CD4-positive, alpha-beta T cell treated with Interleukin-6 at 100 ng/mL for 8 hours (primary cell): ENCODE measurements at places on chromosomes 5 and 9.
A peak's percentile ranks its signal among the peaks of the same experiment; 100 is the strongest.

GRCh38 chr5:27769748-27770402 is 731.5 kb upstream of the CDH9 start:
- no peak for DNase-seq

DNA sequence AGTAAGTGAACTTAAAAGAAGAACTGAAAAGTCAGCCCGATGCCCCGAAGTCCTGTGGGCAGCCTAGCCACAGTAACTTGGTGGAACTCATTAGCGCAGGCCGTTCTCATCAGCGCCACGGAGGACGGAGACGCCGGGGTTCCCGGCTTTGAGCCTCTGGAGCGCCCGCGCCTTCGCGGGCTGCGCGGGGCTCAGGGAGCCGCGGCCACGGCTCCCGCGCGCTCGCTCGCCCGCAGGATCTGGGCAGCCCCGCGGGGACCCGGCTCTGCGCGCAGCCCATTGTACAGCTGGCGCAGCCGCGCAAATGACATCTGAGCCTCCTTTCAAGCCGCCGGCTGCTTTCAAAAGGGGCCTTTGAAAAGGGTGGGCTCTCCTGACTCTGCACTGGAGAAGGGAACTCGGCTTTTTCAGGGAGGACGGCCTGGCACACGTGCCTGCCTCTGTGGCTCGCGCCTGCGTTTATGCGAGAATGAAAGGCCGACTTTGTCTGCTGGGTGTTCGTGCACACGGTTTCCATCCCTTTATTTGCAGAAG is 40.7 kb downstream of the TLR4 start:
- no peak for DNase-seq

GRCh38 chr5:54581831-54582548 is 64.4 kb downstream of the SNX18 start:
- DNase-seq: no peak

DNA sequence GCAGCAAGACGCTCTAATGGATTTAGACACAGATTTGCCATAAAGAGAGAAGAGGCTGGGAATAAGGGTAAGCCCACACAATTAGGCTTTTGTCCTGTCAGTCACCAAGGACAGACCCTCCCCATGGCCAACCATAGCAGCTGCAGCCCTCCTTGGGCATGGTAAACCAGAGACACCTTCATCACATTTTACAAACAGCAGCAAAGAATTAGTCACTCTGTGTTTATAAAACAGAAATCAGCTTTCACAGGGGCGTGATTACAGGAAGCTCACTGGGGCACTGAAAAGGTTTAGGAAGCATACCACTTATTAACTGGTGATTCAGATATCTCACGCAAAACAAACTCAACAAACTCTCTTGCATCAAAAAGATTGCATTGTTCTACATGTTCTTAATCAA is 37.3 kb upstream of the ZNF622 start:
- no peak for DNase-seq

- no peak for DNase-seq
These were observed 308.1 kb downstream of the LRRC70 start for GRCh38 chr5:62886603-62887315.

DNA sequence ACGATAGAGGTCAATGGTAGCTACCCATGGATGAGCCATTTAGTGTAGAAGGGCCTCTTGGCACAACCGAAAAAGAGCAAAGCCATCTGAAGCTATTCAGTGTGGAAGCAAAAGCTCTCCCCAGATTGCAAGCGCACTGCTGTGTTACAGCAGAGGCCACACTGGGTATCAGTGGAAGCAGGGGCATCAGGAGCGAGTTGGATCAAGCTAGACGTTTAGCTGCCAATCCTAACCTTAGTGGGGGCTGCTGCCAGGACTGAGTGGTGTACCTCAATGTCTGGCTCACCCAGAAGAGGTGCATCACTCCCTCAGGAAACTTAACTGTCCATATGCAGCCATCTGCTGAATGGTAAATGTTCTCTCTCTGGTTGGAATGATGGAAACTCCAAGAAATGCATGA is 44.5 kb downstream of the RAPGEF1 start:
- DNase-seq: no peak

DNA sequence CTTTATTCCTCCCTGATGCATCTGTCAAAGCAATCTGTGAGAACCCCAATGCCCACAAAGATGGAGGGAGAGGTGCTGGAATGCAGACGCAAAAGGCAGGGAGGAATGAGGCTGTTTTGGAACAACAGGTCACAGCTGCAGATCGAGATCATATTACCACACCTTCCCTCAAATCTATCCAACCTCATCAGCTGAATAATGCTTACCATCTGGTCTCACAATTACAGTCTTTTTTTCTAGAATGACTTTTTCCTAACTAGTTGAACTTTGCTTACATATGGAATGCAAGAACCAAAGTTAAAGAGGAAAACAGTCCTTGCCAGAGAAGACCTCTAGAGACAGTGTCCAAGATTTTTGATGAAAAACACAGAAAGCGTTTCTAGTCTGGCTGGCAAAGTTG is 158.1 kb downstream of the LPAR1 start:
- no peak for DNase-seq

GRCh38 chr5:99721506-99721905 is 792.7 kb upstream of the CHD1 start:
- no peak for DNase-seq

GRCh38 chr5:139651853-139652787 is 4.0 kb downstream of the CXXC5 start:
- DNase-seq: peak; percentile 21

- DNase-seq: no peak
These were observed 141.0 kb downstream of the PBX3 start for GRCh38 chr9:125888211-125888610.

DNA sequence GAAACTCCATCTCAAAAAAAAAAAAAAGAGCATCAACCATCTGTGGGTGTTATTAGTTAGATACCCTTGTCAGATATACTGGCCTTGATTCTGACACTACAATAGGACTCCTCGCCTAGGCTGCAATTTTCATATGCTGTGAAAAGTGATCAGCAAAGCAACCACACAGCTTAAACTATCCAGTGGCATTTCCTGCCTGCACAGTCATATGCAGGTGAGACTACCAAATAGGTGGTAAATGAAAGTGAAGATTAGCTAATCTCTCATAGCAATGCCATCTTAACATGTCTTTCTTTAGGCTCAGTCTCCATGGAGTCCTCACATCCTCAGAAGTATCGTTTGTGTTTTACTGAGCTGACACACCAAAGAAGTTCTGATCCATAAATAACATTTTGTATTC is 40.8 kb downstream of the GRAMD2B start:
- DNase-seq: peak; percentile 10

GRCh38 chr5:95907740-95908706 is 53.6 kb downstream of the ELL2 start:
- no peak for DNase-seq

DNA sequence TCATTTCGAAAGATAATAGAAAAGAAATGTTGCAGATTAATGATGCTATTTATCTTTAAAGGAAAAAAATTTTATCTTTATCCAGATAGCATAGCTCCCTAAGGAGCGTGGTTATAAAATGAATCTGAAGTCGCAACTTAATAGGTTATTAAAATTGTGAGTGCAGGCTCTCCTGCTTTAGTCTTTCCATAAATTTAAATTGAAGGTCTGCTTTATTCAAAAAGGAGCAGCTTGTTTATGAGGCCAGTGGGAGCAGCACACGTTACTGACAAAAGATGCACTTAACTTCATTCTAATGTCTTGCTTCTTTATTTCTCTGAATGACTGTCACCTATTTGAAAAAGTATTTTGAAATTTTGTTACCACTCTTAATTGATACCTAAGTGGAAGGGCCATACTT is 95.0 kb downstream of the ZCCHC7 start:
- no peak for DNase-seq

- no peak for DNase-seq
These were observed 132.7 kb upstream of the APC start for GRCh38 chr5:112604732-112605630.

DNA sequence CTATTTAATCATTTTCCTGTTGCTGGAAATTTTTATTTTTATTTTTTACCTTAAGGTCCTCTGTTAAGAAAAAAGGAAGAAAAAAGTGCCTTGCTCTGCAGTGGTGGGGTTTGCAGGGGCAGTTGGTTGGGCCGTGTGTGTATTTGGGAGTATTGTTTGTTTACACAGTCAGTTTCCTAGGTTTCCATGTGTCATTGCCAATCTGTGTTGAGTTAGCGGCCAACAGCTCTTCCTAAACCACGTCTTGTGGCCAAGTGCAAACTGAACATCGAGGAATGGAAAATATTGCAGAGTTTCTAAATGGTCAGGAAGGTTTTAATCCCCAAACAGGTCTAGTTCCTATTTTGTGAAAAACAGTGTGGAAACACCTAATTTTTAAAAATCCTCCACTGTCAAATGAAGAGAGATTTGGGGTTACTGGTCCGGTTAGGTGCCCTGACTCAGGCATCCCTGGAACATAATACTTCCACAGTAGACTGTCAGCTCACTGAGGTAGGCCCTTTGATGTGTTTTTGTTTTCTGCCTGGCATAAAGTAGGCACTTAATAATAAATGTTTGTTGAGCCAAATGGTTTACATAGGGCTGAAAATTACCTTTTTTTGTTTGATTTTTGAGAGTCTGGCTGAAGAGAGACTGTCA is 37.0 kb downstream of the MAMDC2 start:
- DNase-seq: no peak

DNA sequence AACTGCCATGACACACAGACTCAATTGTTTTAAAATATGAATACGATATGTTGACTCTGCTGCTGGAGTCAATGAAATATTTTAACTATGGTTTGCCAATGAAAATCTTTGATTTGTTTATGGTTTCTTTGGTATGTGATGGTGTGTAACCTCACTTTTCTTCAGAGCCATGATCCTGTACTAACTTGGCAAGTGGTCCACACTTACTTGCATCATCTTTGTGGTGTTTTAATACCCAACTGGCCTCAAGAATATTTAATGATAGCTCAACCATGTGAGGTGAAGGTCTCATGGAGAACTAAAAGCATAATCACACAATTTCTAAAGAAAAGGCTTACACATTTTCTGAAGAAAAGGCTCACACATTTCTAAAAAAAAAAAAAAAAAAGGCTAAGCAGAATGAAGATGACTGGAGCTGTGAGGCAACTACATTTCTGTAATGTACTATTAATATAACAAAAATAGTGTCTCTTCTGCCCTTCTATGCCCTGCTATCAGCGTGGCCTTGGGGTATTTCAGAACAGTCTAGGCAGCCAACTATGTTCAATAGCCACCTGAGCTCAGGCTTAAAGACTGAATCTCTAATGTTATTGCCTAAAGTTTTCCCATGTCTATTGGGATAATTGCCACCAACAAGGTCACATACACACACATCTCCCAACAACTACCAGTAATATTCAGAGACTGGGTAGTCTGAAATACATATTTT is 395.0 kb downstream of the MLLT3 start:
- no peak for DNase-seq

GRCh38 chr5:115510145-115510645 is 34.4 kb downstream of the FEM1C start:
- DNase-seq: no peak

- no peak for DNase-seq
These were observed 5.3 kb downstream of the CDKN2AIPNL start for GRCh38 chr5:134406390-134406789.

DNA sequence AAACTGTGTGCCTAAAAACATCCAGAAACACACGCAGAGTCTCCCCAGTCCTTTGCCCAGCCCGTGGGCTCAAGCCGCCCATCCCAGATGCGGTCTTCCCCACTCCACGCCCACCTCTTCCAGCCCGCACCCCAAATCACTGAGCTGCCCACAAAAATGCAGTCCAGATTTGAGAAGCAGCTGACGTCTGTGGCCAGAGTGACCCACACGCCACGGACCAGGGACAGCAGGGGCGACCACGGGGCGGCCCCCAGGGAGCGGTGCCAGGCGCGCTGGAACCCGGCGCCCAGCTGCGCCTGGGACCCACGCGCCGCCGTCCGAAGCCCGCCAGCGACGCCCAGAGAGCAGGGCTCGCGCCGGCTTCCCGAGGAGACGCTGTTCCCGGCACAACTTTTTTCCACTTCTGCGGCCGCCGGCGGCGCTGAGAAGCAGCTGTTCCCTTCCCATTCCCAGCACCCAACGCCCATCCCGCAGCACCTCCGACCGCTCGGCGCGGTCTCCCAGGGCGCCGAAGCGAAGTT is 674 bp downstream of the LHFPL2 start:
- no peak for DNase-seq

GRCh38 chr9:107170801-107171200 is 112.3 kb upstream of the RAD23B start:
- no peak for DNase-seq

GRCh38 chr9:98007251-98007928 is 24.2 kb downstream of the ANP32B start:
- no peak for DNase-seq

GRCh38 chr5:122145906-122146305 is 16.6 kb downstream of the ZNF474 start:
- DNase-seq: no peak

DNA sequence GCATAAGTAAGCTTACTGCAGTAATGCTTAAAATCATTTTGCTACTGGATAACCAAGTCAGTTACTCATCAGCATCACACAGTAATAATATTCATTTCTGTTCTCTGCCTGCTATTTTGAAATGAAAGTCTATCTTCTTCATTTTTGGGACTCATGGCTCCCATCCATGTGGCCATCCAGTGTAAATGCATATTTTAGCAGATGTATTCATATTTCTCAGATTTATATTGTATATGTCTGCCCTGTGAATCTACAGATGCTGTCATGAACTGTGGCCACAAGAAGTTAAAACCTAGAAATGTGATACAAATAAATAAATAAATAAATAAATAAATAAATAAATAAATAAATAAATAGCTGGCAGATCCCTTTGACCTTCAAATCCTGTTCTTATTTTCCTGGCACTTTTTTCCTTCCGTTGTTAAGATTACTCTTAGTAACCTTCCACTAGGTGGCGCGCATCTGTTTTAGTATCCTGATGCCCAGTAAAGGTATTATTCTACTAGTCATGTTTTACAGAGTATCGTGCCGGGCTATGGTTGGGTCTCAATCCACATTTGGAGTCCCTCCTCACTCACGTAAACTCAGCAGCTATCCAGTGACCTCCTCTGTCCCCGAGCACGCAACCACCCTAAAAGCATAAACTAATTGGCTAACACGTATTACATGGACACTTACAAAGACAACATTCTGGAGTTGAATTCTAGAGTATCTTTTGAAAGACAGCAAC is 79.2 kb upstream of the IL7R start:
- DNase-seq: peak; percentile 79

DNA sequence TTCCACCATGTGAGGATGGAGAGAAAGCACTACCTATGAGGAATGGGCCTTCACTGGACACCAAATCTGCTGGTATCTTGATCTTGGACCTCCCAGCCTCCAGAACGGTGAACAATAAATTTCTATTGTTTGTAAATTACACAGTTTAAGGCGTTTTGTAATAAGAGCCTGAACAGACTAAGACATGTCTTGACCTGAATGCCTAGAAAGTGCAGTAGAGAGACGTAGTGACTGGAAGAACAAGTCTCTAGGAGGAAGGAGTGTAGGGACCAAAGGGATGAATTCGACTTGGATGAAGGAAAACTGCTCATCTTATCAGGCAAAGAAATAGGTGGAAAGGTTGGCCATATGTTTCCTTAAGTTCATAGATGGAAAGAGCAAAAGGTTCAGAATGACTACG is 309.8 kb upstream of the RGMB start:
- no peak for DNase-seq

- DNase-seq: no peak
These were observed 15.3 kb upstream of the ELAVL2 start for GRCh38 chr9:23841304-23841703.
